Immature natural killer cell (primary cell): ENCODE measurements at places on chromosomes 12 and 14. TPM values are rescaled to one million over a fixed set of nuclear protein-coding genes. Genes with fewer than 3 reads are reported as not detected.

KCNA5 gene
- not detected for polyA plus RNA-seq

DNA sequence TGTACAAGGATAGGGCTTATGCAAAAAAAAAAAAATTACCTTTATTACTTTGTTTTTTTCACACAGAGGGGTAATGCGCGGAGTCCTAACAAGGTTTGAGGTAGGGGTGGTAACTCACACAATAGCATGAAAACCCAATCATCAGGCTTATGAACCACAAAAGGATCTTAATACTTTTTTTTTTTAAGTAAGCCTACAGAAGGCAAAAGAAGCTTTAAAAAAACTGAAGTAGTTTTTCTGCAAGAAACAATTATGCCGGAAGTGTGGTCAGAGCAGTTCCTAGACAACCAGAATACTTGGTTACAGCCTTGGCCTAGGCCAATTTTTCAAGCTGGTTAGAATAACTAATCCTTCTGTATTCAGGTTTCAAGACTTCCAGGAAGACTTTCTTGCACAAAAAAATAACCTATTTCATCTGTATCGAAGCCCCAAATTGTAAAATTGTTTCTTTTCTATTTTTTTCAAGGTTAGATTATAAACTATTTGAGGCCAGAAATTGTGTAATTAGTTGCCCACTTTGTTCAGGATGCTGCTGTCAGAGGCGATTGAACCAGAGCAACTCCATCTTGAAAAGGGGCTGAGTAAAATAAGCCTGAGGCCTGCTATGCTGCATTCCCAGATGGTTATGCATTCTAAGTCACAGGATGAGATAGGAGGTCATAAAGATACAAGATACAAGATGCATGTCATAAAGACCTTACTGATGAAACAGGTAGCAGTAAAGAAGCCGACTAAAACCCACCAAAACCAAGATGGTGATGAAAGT is 1.8 kb upstream of the GNS start:
- peak; percentile 74 for DNase-seq
- peak overlapping the region; percentile 94 for H3K27ac ChIP-seq
- peaks cover 5% of the 10 kb centered on the region for H3K36me3 ChIP-seq
- peaks cover 59% of the 10 kb centered on the region for H3K4me1 ChIP-seq

- no peak overlapping the region for H3K27ac ChIP-seq
- H3K36me3 ChIP-seq, result peaks cover 20% of the 10 kb centered on the region
- no peak for DNase-seq
- H3K4me1 ChIP-seq, result no peaks in the 10 kb centered on the region
These were observed 256.2 kb downstream of the TMEM117 start for GRCh38 chr12:44091948-44092606.

DNA sequence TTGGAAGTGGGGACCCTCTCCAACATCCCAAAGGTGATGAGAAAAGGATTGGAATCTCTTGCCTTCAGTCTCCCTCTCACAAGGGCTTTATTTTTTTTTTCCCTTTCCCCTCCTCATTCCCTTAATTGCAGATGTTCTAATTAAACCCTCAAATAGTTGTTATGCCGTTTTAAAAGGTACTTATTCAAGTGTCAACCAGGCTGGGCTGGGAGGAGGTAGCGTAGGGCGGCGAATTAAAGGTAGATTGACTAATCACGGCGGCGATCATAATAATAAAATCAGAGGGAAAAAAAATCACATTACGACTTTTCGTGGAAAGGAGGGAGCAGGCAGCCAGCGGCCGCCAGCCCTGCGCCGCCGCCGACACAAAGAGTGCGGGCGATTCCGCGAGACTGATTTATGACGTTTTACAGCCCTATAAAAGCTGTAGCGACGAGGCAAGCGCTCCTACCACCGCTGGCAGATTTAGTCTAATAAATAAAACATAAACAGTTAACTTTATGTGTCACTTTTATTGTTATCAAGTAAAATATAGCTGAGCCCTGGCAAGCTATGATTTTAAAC is 1.7 kb upstream of the HOXC4 start:
- H3K27ac ChIP-seq, result peak overlapping the region; percentile 93
- H3K36me3 ChIP-seq, result no peaks in the 10 kb centered on the region
- H3K4me3 ChIP-seq, result peak overlapping the region; percentile 73
- no peak for DNase-seq
- peaks cover 49% of the 10 kb centered on the region for H3K4me1 ChIP-seq

DNA sequence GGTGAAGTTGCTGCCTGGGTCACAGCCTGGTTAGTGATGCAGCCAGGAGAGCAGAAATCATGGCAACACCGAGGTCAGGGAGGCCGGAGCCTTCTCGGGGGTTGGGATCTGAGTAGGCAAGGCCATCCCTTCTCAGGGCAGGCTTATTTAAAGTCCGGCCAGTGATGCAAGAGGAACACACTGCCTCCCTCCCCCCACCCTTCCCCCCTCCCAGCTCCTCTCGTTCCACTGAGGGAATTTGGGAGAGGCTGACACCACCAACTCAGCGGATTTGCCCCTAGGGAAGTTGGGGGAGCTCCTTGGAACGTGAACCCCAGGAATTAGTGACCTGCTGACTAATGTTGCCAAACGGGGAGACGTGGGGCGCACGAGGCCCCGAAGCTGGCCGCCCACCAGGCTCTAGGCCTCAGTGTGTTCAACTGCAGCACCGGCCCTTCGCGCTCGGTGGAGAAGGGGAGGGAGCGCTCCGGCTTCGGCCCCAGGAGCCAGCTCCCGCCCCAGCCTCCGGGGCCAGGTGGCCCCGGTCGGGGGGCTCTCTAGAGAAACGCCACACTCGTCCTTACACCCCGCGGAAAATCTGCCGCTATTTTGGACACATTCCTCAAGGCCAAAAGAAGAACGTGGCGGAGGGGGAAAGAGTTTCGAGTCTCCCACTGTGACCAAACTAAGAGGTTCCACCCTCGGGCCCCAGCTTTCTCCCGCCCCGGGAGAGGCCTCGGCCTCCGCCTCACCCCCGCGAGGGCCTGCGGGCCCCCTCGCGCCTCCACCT is 1.6 kb downstream of the CTDSP2 start:
- peak overlapping the region; percentile 83 for H3K27ac ChIP-seq
- DNase-seq, result no peak
- peaks cover 62% of the 10 kb centered on the region for H3K4me1 ChIP-seq
- H3K27me3 ChIP-seq, result peaks cover 5% of the 10 kb centered on the region
- H3K36me3 ChIP-seq, result no peaks in the 10 kb centered on the region

DNA sequence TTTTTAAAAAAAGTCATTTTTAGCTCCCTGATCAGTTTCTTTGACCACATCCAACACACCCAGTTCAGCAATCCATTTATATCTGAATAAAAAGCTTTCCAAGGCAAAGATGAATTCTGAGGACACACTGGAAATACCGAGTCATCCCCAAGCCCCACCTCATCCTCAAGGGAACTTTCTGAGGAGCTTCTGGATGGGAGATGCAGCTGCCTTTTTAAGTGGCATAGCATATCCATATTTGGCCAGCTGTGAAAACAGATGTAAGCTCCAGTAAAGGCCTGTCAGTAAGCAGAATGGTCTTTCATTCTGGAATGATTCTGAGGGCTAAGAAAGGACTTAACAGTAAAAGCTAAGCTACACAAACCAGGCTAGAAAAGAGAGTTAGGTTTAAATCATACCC is 18.4 kb downstream of the ZFYVE1 start:
- no peak for DNase-seq
- no peak overlapping the region for H3K27ac ChIP-seq
- peaks cover 6% of the 10 kb centered on the region for H3K36me3 ChIP-seq
- peaks cover 16% of the 10 kb centered on the region for H3K4me1 ChIP-seq
- H3K27me3 ChIP-seq, result no peaks in the 10 kb centered on the region
- H3K4me3 ChIP-seq, result no peak overlapping the region

DNA sequence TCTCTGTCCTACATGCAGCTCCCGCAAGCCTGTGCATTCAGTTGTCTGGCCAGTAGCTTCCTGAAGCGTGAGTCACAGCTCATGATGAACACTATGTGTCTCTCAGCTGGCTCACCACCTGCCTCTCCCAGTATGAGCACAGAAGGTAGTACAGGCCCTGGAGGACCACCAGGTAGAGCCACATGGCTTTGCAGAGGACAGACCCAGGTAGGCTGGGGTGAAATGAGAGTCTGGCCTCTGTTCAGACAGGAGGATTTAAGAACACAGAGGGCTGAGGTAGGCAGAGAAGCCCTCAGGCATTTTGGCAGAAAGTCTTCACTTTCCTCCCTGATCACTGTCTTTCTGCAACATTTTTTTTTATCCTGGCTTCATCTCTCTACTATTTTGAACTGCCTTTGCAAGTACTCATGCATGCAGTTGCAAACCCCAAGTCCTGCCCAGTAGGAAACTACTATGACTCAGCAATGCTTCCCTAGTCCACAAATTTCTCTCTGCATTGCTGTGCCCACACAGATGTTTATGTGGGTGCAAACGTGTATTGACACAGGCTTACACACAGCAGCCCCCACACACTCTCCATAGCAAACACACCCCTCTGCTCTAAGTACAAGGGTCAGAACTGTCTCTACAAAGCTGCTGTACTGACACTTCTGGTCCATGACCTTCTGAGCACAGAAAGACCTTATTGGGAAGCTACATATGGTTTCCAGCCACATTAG is 7.2 kb upstream of the SDR9C7 start:
- no peak overlapping the region for H3K4me3 ChIP-seq
- H3K27ac ChIP-seq, result no peak overlapping the region
- H3K36me3 ChIP-seq, result no peaks in the 10 kb centered on the region

GRCh38 chr14:89493877-89494634 is 77.0 kb upstream of the FOXN3 start:
- H3K36me3 ChIP-seq, result no peaks in the 10 kb centered on the region
- H3K27me3 ChIP-seq, result no peaks in the 10 kb centered on the region
- DNase-seq, result no peak
- H3K27ac ChIP-seq, result no peak overlapping the region
- H3K4me1 ChIP-seq, result peaks cover 24% of the 10 kb centered on the region
